ENCODE measurements at places on chromosomes 12 and 14. TPM values are rescaled to one million over a fixed set of nuclear protein-coding genes. Genes with fewer than 3 reads are reported as not detected.

Gene DTX3
- 3.5 TPM for total RNA-seq

Gene ANO2
- total RNA-seq, result not detected

Gene TNS2
- total RNA-seq, result 12.1 TPM

Gene SPTB
- total RNA-seq, result 0.07 TPM

Gene KRT6C
- 261 TPM for total RNA-seq

Gene GPR84
- not detected for total RNA-seq

Gene GYS2
- total RNA-seq, result not detected

Gene GLS2
- 6.0 TPM for total RNA-seq

Gene RPL10L
- not detected for total RNA-seq

Gene NEMP1
- total RNA-seq, result 7.5 TPM

Data from airway epithelial cell (primary cell).